ENCODE measurements at places on chromosomes 2 and 18. TPM values are rescaled to one million over a fixed set of nuclear protein-coding genes. Genes with fewer than 3 reads are reported as not detected.

Gene CKAP2L
- total RNA-seq: 12.3 TPM

Gene CD8B2
- total RNA-seq: not detected

Gene GNLY
- total RNA-seq: 0.08 TPM

Gene GPD2
- 19.4 TPM for total RNA-seq

Gene SULT1C2
- 0.36 TPM for total RNA-seq

Gene IL1RN
- 0.39 TPM for total RNA-seq

Gene LDLRAD4
- 1.7 TPM for total RNA-seq

Gene ARHGAP15
- total RNA-seq: not detected

Gene AMER3
- not detected for total RNA-seq

Gene TMEM237
- 21.3 TPM for total RNA-seq

Gene LRRC30
- total RNA-seq: not detected

Gene KCNG2
- 0.07 TPM for total RNA-seq

Gene MYCN
- not detected for total RNA-seq

Gene SERPINB12
- not detected for total RNA-seq

Gene SS18
- total RNA-seq: 48.9 TPM

Gene RAPGEF4
- total RNA-seq: 0.24 TPM

Gene FTCDNL1
- total RNA-seq: 3.1 TPM

Gene C2orf81
- total RNA-seq: 3.1 TPM

Gene LOXL3
- total RNA-seq: 0.28 TPM

Gene ABHD3
- 19.1 TPM for total RNA-seq

Gene TANC1
- 8.7 TPM for total RNA-seq

Gene CDH7
- total RNA-seq: not detected

Gene NT5C1B
- total RNA-seq: not detected

Gene SCN1A
- total RNA-seq: not detected

Gene AGXT
- total RNA-seq: not detected

Gene TCF23
- not detected for total RNA-seq

Gene DRC1
- total RNA-seq: 0.42 TPM

Gene NR4A2
- total RNA-seq: 1.7 TPM

Gene GRB14
- 5.0 TPM for total RNA-seq

Gene ASPRV1
- 0.25 TPM for total RNA-seq

Gene CFAP53
- total RNA-seq: 0.38 TPM

Gene AQP12A
- total RNA-seq: not detected

Gene B3GNT7
- total RNA-seq: 2.3 TPM

Gene APLF
- 0.66 TPM for total RNA-seq

Gene C2orf15
- 0.46 TPM for total RNA-seq

Gene RTTN
- 4.9 TPM for total RNA-seq

All from A549 treated with Hydrocortisone at 1 μM for 4 hours (cell line).